ENCODE measurements at places on chromosomes 2 and 18. TPM values are rescaled to one million over a fixed set of nuclear protein-coding genes. Genes with fewer than 3 reads are reported as not detected.

The CRYGB gene
- total RNA-seq = not detected

The EXOC6B gene
- total RNA-seq = 24.6 TPM

The NEURL3 gene
- not detected for total RNA-seq

The CHST9 gene
- total RNA-seq = not detected

The SLC38A11 gene
- 0.23 TPM for total RNA-seq

The ACTG2 gene
- total RNA-seq = 175 TPM

The PRKAG3 gene
- total RNA-seq = not detected

The KLHL14 gene
- not detected for total RNA-seq

The HJURP gene
- total RNA-seq = 9.4 TPM

The VAMP5 gene
- total RNA-seq = 16.6 TPM

The PAX8 gene
- 0.65 TPM for total RNA-seq

The TMEM163 gene
- total RNA-seq = not detected

The ATP9B gene
- total RNA-seq = 21.9 TPM

The ABCA12 gene
- total RNA-seq = 0.28 TPM

The DSEL gene
- 33.4 TPM for total RNA-seq

The CYP27A1 gene
- 8.0 TPM for total RNA-seq

The CD8B gene
- not detected for total RNA-seq

The INHBB gene
- total RNA-seq = not detected

The EFR3B gene
- total RNA-seq = 1.4 TPM

The SPATS2L gene
- 53.7 TPM for total RNA-seq

The CNOT11 gene
- 15.7 TPM for total RNA-seq

The KIAA2012 gene
- total RNA-seq = 0.09 TPM

The MYOM1 gene
- 3.0 TPM for total RNA-seq

The ATP6V1C2 gene
- under 0.01 TPM for total RNA-seq

The DQX1 gene
- total RNA-seq = 0.32 TPM

The C2orf66 gene
- 0.28 TPM for total RNA-seq

The SGPP2 gene
- total RNA-seq = not detected

The IL1F10 gene
- total RNA-seq = not detected

The KRTCAP3 gene
- not detected for total RNA-seq

The TEKT4 gene
- total RNA-seq = not detected

The ZSWIM2 gene
- total RNA-seq = not detected

The APOB gene
- total RNA-seq = under 0.01 TPM

The KHK gene
- total RNA-seq = 0.59 TPM

The OR6B2 gene
- not detected for total RNA-seq

The TEX261 gene
- 39.8 TPM for total RNA-seq

The CLK1 gene
- 64.7 TPM for total RNA-seq

The NDUFAF7 gene
- 17.5 TPM for total RNA-seq

The KIF5C gene
- 0.37 TPM for total RNA-seq

The CCBE1 gene
- total RNA-seq = 0.59 TPM

The CDKL4 gene
- 3.3 TPM for total RNA-seq

The TP53I3 gene
- total RNA-seq = 28.5 TPM

The DNAH6 gene
- 0.05 TPM for total RNA-seq

The CNTNAP5 gene
- total RNA-seq = not detected

The CABYR gene
- 4.5 TPM for total RNA-seq

The CTAGE1 gene
- not detected for total RNA-seq
